ENCODE measurements at places on chromosomes 3 and 15.

DNA sequence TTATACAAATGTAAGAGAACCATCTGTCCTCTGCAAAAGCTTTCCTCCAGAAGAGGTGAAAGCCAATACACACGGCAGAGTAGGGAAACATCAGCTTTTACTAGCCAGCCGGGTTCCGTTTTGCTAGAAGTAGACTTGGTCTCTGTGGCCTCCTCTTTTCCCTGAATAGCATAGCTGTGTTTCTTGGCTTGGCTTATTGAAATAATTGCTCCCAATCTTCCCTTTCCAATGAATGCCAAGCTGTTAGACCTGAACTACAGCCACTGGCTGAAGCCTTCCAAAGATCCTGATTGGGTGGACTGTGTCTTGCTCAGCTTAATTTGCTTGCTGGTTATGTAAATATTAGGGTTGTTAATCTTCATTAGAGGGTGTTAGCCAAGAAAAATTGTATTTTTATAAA, 157.8 kb upstream of the ROPN1 start:
- DNase-seq, result no peak

DNA sequence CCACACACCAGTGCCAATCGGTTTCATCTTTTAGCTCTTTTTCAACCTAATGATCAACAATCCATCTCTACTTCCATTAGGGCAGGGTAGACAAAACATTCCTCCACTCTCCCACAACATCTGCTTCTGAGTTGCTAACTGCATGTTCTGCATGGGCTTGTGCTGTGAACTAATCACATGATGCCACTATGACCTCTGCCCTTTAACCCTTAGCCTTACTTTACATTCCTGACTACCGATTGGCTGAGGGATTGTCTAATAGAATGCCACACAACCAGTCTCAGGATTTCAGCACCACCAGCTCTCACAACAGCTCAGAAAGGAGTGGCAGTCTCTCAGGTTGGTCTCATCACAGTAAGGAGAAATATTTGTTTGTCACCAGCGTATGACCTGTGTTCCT, 562.8 kb downstream of the ROBO2 start:
- no peak for DNase-seq

- no peak for DNase-seq
These were observed 255.8 kb downstream of the FAM43A start for GRCh38 chr3:194941360-194941955.

DNA sequence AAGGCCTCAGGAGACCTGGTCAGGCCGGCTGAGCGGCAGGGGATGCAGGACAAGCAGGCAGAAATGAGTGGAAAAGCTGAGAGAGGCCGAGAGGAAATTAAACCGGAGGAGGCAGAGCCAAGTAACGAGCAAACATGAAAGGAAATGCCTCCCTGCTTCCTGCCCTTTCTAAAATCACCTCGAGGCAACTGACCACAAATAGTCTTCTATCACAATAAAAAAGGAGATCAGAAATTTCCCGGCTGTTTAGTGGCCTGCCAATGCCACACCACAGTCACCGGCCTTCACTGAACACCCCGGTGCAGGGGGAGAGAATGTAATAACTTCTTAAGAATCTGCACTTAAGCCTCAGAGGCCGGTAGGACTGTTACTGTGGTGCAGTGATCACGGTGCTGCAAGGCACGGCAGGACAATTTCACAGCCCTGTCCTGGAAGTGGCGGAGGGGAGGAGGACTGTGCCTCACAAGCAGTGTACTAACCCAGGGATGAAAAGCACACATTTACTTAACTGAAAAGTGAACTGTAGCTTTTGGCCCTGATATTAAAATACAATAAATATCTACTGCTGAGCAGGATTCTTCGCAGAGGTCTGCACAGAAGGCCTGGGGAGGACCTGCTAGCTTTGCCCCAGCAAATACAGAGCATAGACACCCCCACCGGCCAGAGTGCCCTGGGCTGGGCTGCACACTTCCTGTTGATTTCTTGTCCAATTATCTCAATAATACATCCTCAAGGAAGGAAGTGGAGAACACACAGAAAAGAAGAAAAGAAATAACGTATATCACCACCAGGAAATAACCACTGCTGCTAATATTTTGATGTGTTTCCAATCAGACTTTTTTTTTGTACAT, 183.5 kb upstream of the NSMCE3 start:
- DNase-seq, result no peak

- no peak for DNase-seq
These were observed 50.8 kb downstream of the LYSMD4 start for GRCh38 chr15:99682455-99682854.

DNA sequence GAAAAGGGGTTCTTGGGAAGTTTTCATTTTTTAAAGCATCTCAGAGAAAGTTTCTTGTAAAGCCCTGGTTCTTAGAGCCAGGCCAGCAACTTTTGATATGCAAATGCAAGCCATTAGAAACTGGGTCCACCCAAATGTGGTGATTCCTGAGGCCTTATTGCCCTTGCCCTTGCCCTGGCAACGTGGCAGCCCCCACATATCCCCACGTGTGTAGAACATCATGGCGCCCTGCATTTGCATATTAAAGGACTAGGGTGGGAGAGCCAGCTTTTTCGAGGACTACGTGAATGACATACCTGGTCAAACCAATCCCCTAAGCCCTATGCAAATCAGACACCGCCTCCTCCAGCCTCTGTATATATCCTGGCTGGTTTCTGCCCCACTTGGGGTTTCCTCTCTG, 314.9 kb upstream of the NECTIN3 start:
- DNase-seq, result no peak

DNA sequence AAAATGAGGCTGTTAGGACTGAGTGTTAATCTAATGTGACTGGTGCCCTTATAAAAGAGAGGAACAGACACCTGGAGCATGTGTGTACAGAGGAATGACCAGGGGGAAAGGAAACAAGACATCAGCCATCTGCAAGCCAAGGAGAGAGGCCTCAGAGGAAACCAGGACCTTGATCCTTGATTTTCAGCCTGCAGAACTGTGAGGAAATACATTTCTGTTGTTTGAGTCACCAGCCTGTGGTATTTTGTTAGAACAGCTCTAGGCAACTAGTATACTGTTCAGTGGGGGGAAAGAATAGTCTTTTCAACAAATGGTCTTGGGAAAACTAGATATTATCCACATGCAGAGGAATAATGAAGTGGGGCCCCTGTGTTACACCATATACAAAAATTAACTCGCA, 80.6 kb downstream of the CCR1 start:
- DNase-seq, result no peak

DNA sequence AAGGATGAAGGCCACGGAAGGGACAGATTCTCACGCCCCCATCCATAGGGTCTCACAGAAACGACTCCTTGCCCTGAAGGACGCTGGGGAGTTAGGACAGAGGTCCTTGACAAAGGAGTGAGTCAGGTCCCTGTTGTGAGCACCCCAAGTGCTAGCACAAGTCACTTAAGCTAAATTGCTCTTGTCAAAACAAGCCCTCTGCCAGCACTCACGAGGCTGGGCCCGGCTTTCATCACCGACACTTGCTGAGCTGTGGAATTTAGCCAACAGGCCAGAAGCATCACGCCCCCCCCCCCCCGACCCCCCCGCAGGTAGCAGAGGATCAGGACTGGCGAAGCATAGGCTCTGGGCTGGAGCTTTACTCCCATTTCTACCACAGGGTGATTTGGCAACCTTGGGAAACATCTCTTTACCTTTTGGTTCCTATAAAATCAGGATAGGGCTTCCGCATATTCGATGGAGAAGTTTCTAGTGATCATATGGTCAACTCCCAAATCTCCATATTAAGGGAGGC, 75.4 kb downstream of the ADCY5 start:
- no peak for DNase-seq

Measured in NCI-H2081 treated with DMSO at 0.1 percent for 48 hours (cell line).